ENCODE measurements at places on chromosomes 12 and 14.

DNA sequence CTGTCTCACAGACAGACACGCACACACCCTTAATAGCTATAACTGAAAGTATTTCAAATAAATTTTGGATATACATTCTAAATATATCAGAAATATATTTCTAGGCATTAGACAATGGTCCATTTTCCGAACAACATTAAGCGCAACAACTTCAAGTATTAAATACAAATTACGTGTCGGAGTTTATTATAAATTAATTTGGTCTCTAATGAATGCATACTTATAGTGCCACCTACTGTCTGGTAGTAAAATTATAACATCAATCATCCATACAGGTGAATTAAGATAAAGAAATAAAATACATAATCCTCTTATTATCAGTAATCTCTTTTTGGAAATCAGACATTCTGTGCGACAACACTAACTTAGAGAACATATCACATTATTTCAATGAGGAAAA, 27.2 kb upstream of the CMAS start:
- no peak for DNase-seq

DNA sequence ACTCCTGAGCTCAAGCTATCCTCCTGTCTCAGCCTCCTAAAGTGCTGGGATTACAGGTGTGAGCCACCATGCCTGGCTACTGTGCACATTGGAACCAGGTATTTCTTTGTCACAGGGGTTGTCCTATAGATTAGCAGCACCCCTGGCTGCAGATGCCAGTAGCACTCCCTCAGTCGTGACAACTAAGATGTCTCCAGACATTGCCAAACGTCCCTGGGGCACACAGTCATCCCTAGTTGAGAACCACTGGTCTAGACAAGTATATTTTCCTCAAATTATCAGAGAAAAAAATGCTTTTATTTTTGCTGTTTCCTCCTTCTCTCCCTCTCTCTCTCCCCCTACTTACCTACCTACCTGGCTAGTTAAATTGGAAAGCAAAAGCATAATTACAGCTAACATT, 17.9 kb upstream of the P2RX7 start:
- no peak for DNase-seq

DNA sequence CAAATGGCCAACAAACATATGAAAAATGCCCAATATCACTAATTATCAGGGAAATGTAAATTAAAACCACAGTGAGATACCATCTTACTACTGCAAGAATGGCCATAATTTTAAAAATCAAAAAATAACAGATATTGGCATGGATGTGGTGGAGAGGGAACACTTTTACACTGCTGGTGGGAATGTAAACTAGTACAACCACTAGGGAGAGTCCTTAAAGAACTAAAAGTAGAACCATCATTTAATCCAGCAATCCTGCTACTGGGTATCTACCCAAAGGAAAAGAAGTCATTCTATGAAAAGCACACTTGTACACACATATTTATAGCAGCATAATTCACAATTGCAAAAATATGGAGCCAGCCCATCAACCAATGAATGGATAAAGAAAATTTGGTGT, 459.7 kb downstream of the GXYLT1 start:
- no peak for DNase-seq

DNA sequence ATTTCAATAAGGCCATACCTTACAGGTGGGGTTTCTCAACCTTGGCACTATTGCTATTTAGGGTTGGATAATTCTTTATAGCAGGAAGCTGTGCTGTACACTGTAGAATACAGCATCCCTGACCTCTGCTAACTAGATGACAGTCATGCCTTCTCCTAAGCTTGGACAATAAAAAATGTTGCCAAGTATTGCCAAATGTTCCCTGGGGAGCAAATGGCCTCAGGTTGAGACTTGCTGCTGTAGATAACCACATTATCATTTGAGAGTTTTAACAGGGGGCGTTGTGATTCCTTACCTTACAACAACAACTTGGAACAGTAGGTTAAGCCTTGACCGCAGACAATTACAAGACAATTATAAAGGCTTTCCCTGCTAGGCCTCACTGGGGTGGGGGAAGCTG, 1073.6 kb upstream of the TMEM132C start:
- no peak for DNase-seq

GRCh38 chr12:68445824-68446223, 113.7 kb upstream of the MDM1 start:
- no peak for DNase-seq

DNA sequence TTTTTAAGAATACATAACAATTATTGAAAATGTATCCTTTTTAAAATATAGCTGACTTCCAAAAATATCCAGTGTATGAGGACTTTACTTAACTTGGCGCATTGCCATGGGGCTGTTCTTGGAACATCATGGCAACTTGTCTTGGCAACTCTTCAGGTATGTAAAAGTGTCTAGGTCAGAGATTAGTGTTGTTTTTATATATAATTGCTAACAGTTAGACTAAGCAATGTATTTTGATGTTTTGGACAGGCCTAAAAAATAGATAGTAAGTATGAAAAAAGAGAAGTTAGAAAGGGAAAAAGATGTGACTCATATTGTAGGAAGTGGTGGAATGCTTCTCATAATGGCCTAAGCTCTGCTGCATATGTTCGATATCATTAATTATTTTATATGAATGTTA, 70.9 kb downstream of the MON2 start:
- DNase-seq, result no peak

- DNase-seq, result no peak
These were observed 107.3 kb downstream of the CACNA1C start for GRCh38 chr12:2160043-2160442.

- no peak for DNase-seq
These were observed 40.1 kb upstream of the DUSP6 start for GRCh38 chr12:89392391-89392790.
